NCI-H345 (cell line): ENCODE measurements at places on chromosomes 6 and 20.

DNA sequence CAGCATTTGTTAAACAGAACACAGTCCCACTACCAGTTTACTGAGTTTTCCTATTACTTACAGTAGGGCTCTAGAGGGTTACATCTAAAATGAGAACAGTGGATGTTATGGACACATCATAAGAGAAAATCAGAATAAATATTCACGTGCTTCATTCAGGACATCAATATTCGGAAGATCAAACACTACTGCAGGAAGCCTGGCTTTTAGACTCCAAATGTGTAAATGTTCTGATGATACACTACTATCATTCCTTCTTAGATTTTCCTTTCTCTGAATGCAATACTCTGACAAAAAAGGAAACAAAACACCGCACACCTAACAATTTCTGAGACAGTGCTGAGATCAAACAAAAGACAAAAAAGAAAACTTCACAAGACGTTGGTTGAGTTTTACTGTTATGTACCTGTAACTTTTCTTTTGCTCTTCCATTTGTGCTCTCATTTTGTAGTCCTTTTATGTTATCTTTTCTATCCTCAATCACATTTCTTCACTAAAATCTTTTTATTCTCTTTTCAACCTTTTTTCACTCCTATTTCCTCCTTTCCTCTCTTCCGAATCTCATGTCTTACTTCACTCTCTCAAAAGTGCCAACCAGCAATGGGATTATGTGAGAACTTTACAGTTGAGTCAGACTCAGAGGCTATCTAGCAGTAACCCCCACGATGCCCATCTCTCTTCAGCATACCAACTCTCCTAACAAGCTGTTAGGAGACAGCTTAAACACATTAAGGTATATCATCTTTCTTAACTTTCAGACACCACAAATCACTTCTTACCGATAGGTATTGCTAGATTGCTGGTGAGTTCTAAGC lies 1.7 kb downstream of the FAM184A start:
- DNase-seq: no peak

DNA sequence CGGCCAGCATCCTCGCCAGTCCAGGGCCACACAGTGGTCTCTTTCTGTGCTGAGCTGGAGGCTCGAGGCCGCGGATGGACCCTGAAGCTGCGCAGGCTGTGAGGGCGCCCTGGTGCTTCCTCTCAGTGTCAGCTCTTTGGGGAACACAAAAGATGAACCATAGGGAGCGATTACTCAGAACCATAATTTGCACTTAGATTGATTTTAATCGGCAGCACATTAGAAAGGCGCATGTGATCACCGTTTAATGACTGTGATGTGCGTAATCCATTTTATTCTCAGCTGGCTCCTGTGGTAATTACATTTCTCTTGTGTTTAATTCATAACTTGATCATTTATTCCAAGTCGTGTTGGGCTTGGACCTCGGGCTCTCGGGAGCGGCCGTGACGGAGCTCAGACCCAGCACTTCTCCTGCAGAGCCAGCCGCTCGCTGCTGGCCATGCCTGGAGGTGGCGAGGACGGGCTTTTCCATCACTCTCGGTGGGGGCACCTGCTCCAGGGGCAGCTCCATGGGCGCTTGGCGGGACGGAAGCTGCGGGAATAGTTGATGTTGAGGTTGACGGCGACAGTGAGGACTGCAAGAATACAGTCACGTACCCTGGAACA lies 25.6 kb upstream of the NTSR1 start:
- no peak for DNase-seq

- no peak for DNase-seq
Measured at GRCh38 chr6:167058261-167058660, 59.1 kb downstream of the CEP43 start.

DNA sequence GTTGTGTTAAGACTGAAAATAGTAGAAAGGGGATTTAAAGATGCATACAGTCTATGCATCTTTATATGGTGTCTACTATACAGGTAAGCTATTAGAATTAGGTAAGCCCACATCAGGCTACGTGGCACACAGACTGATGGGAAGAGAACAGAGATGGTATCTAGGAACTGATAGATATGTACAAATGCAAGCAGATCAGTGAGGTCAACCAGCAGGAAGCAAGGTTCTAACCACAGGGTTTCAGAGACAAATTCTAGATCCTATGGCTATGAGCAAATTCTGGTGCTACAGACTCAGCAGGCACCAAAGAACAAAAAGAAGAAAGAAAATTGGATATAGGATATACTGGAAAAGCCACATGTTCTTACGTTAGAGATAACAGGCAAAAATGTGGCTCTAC lies 110.6 kb downstream of the TRDN start:
- DNase-seq: no peak

DNA sequence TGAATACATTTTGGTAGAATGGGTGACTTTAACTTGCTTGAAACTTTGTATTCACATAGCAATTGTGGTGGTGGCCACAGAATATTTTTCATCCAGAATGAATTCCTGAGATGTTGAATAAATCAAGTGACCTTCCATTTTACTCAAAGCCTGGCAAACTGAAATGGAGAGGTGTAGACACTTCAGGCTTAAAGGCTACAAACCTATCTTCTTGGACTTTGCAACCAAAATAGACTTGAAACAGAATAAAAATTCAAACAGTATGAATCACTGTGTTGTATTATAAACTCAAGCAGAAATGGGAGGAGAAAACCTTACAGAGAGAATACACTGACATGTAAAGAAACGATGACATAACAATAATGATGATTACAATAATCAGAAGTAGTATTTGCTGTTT lies 371.6 kb downstream of the BCKDHB start:
- DNase-seq: no peak

DNA sequence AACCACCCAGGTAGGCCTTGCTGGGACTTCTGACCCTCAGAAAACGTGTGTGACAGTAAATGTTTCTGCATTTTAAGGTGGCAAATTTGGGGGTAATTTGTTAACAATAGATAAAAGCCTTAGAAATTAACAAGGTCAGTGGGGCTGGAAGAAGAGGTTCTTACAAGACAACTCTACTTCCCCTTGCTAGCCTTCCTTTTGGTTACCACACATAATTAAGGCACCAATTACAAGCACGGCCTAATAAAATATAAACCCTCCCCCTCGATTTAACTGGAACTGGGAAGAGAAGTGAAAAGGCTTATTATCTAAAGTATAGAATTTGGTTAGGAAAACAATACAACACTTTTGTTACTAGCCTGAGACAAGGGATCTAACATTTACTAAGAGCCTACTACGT lies 38.8 kb downstream of the ELOVL5 start:
- no peak for DNase-seq

GRCh38 chr20:36218380-36219064 lies 17.8 kb upstream of the AAR2 start:
- no peak for DNase-seq

DNA sequence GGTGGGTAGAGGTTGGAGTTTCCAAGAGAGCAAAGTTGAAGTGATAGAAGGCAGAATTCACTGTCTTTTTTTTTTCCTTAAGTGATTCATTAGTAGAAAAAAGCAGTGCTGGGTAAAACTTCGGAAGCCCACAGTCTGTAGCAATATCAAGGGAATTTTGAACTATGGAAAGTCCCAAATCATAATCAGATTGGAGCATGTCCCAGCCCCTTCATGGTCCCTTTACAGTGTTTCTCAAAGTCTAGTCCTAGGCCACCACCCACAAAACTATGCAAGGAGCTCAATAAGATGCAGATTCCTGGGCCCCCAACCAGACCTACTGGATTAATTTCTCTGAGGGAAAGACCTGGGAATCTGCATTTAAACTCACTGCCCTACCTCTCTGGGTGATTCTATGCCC lies 22.6 kb downstream of the NEDD9 start:
- no peak for DNase-seq

DNA sequence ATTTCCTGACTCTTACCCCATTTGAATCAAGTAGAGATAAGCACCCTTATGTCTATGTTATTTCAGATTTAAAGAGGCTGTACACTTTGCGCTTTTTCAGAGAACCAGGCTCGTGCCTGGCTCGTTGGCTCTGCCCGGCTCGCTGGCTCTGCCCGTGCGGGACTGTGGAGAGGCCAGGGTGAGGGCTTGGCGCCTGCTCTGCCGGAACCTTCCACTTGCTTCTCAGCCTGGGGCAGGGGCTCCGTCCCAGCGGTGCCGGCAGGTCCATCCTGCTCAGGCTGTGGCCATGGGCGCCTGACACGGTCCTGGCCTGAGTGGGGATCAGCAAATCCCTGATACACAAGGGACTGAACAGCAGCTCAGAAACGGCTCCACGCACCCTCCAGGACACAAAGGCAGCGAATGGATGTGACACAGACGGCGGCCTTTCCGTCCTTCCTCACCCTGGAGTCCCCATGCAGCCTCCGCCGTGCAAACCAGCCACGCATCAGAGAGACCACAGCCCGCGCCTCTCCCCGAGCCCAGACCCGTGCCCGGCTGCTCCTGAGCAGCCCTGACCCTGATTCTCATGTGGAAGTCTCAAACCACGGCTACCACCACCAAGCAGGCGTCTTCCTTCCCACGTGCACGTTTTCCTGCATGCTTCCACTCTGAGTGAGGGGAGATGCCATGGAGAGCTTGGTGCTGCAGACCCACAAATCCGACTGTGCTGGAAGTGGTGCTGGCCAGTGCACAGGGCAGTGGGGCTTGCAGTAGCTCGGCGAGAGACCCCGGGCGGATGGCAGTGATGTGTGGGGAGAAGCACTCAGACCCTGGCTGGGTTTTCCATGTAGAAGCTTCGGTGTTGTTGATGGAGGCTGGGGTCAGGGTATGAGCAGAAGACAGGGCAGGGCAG lies 233.9 kb downstream of the ERMARD start:
- no peak for DNase-seq

- DNase-seq: no peak
Measured at GRCh38 chr6:51654647-51655046, 432.8 kb downstream of the PKHD1 start.

GRCh38 chr20:37940858-37941257 lies 37.9 kb downstream of the VSTM2L start:
- DNase-seq: no peak

DNA sequence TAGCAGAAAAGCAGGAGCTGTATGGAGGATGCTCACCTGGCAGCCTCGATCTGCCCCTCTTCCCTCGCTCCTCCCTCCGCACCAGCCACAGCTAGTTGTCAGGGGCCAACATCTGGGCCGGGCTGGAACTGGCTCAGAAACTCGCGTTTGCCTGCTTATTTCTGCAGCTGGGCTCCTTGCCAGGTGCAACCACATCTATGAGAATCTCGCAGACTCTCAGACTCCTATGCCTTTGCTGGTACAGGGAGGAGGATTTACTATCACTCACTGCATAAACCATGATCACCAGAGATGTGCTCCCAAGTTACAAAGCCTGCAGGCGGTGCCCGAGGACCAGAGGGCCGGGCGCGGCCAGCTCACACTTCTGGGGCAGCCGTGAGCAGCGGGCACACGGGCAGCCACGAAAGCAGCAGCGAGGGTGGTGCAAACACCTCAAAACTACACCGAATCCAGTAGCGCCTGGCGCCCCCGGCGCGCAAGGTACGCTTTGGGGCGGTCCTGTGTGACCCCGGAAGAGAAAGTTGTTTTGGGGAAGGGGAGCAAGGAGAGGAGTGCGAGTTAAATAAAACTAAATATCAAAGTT lies 577 bp upstream of the LRRC1 start:
- peak; percentile 90 for DNase-seq

DNA sequence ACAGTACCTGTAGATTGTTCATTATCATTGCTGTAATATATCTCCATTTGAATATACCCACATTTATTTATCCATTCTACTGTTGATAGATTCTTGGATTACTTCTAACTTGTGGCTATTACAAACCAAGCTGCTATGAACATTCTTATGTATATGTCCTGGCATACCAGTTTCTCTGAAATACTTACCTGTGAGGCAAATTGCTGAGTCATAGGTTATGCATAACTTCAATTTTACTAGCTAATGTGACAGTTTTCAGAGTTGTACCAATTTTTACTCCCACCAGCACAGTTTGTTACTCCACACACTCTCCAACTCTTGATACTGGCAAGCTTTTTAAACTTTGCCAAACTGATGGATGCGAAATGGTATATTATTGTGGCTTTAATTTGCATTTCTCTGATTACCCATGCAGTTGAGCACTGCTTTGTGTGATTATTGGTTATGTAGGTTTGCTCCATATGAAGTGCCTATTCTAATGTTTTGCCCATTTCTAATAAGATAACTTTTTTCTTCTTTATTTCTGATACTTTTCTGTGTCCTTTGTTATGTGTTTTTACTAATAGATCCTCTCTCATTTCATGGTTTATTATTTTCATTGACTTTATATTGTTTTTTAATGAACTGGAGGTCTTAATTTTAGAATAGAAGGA lies 62.8 kb upstream of the SDHAF4 start:
- no peak for DNase-seq

GRCh38 chr6:166008441-166009369 lies 158.9 kb downstream of the TBXT start:
- DNase-seq: no peak

- no peak for DNase-seq
Measured at GRCh38 chr6:26309731-26310142, 55.3 kb upstream of the BTN3A2 start.

- DNase-seq: no peak
Measured at GRCh38 chr6:42756722-42757121, 10.8 kb upstream of the TBCC start.

GRCh38 chr6:16158943-16159557 lies 30.2 kb downstream of the MYLIP start:
- DNase-seq: no peak

DNA sequence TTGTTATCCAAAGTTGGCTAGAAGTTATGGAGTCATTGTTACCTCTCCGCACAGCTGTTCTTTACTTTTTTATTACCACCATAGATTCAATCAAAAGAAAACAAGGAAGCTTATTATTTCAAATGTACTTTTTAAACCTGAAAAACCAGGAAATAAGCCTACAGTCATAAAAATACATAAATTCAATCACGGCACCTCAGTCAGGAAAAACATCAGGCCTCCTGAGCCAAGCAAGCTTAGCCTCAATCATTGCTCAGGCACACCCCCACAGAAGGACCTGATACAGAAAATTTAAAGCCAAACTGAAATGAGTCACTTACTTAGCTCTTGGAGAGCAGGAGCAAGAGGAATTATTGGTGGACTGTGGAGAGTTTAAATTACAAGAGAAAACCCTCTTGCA lies 44.3 kb downstream of the MARCKS start:
- DNase-seq: no peak

GRCh38 chr6:119541132-119541905 lies 191.8 kb upstream of the MAN1A1 start:
- no peak for DNase-seq

- no peak for DNase-seq
Measured at GRCh38 chr6:133259561-133259960, 18.4 kb downstream of the EYA4 start.

- DNase-seq: no peak
Measured at GRCh38 chr20:42063141-42063540, 445.0 kb upstream of the CHD6 start.

DNA sequence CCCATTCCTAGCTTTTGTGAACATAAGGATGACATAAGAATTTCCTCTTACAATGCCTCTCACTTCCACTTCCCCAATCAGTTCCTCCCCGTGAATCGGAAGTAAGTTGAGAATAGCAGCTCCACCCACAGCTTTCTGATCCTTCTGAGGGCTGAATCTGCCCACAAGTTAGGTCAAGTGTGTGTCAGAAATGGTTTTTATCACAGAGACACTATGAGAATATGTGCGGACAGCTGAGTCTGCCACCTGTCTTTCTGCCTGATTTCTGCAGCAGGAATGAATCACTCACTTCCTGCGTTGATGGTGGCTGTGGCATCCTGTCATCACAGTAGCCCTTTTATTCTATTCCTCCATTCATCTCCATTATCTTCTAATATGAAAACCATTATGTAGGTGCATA lies 70.2 kb downstream of the RIN2 start:
- DNase-seq: peak; percentile 47
